ENCODE measurements at places on chromosomes 13 and 19.

DNA sequence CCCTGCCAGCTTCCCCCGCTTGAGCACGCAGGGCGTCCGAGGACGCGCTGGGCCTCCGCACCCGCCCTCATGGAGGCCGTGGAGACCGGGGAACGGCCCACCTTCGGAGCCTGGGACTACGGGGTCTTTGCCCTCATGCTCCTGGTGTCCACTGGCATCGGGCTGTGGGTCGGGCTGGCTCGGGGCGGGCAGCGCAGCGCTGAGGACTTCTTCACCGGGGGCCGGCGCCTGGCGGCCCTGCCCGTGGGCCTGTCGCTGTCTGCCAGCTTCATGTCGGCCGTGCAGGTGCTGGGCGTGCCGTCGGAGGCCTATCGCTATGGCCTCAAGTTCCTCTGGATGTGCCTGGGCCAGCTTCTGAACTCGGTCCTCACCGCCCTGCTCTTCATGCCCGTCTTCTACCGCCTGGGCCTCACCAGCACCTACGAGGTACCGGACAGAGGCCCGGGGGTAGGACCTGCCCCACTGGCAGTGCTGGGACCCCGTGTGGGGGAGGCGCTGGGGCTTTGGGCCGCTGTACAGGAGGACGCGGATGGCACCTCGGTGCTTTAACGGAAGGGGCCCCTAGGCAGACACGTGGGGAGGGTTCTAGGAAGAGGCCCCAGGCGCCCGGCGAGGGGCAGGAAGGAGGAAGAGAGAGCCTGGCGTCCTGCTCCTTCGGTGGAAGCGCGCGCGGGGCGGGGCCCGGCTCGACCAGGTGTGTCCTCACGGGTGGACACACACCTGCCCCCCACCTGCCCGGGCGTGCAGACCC is 681 bp downstream of the SLC5A5 start:
- no peak for DNase-seq

DNA sequence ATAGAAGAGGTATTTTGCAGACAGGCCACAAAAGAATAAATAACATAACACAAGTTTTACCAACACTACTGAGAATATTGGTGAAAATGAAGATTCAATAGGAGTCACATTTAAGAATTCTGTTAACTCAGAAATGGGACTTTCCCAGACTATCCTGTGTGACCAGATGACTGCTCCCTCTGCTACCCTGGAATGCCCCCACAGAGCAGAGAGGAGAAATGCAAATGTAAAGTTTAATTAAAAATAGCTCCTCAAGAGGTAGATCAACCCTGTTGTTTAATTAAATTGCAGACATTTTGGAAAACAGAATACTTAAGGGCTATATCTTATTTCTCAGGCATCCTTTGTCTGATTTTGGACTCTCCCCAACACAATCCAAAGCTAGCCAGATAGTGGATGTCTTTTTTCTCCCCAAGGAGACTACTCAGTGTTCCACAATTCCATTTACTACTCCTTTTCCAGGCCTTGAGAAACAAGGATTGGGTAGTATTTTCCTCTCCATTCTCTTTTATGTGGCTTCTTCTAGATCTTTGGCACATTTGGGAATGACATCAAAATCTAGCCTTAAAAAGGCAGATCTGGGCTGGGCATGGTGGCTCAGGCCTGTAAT is 104.7 kb upstream of the TSC22D1 start:
- DNase-seq, result no peak

GRCh38 chr19:2446381-2446780 is 10.4 kb downstream of the LMNB2 start:
- no peak for DNase-seq

- DNase-seq, result no peak
These were observed 598.4 kb upstream of the SLITRK6 start for GRCh38 chr13:86397635-86398034.

GRCh38 chr13:24747248-24748060 is 16.5 kb upstream of the RNF17 start:
- no peak for DNase-seq

DNA sequence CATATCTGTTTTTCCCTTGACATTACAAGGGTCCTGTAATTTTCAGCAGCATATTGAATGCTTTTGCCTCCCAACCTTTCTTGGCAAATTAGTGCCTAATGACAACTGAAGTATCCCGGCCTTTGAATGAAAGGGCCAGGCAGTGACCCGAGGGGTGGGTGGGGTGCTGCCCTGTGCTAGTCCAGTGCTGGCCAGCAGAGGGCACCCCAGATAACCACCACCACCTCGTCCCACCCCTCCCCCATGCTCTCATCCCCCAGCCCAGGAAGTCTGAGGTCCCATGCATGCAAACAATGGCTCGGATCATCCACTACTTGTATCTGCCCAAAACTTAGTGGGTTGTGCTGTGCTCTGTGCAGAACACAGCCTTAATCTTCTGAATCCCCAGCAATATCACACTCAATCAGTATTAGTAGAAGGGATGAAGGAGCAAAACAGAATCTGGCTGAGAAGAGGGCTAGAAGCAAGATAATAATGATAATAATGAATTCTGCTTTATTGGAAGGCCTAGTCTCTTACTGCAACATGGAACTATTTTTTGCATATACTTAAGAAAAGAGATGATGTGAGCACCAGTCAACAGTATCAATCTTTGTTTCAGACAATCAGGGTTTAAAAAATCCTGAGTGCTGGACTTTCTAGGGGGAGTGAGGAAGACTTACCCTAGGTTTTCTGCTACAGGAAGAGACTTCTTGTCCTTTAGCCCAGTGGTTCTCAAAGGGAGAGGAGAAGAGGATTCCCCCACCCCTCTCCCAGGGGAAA is 3.8 kb downstream of the ATP12A start:
- no peak for DNase-seq

- DNase-seq, result no peak
These were observed 7.0 kb upstream of the RAB8A start for GRCh38 chr19:16104722-16105121.

Measured in cortex of kidney (tissue), 1 donor.